ENCODE measurements at places on chromosomes 11 and 22.

GRCh38 chr22:16838073-16838472 is 12.9 kb upstream of the XKR3 start:
- no peak for DNase-seq

GRCh38 chr11:19345848-19346681 is 105.3 kb upstream of the E2F8 start:
- no peak for DNase-seq

DNA sequence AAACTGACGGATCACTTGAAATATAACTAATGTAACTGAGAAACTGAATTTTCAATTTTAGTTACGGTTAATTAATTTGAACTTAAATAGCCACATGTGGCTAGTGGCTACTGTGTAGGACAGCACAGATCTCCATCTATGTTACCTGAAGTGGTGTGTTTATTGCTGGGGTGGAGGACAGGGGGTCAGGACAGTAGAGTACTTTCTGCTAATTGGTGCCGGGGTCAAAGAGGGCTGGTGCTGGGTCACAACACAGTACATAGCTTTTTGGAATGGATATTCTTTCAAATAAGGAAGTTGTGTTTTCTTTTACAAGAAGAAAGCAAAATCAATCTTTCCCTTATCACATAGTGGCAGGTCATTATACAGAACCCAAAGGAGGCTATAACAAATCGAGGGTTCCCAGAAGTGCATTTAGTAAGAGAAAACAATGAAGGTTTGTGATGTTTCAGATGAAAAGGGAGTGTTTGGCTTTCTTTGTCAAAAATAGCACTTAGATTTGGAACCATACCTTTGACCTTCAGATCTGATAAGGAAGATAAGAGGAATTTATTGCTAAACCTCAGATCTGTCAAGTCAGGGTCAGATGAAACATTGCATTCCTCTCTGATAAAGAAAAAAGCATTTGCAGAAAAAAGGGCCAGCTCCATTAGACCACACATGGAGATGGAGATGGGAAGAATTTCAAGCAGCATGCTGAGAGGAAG is 384.5 kb downstream of the AASDHPPT start:
- DNase-seq: no peak

DNA sequence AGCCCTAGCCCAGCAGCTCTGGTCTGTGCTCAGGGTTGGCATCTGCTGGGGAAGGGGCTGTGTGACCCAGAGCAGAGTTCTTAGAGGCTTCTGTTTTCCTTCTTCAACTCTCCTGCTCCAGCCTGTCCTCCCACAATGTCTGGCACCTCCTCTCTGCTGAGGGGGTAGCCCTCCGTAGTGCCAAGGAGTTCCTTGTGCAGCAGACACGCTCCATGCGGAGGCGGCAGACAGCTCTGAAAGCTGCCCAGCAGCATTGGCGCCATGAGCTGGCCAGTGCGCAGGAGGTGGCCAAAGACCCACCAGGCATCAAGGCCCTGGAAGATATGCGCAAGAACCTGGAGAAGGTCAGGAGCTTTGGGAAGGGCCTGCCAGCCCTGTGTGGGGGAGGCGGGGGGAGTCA is 69.3 kb downstream of the CEP164 start:
- DNase-seq: no peak

GRCh38 chr11:131683666-131684065 is 313.3 kb downstream of the NTM start:
- DNase-seq: no peak

DNA sequence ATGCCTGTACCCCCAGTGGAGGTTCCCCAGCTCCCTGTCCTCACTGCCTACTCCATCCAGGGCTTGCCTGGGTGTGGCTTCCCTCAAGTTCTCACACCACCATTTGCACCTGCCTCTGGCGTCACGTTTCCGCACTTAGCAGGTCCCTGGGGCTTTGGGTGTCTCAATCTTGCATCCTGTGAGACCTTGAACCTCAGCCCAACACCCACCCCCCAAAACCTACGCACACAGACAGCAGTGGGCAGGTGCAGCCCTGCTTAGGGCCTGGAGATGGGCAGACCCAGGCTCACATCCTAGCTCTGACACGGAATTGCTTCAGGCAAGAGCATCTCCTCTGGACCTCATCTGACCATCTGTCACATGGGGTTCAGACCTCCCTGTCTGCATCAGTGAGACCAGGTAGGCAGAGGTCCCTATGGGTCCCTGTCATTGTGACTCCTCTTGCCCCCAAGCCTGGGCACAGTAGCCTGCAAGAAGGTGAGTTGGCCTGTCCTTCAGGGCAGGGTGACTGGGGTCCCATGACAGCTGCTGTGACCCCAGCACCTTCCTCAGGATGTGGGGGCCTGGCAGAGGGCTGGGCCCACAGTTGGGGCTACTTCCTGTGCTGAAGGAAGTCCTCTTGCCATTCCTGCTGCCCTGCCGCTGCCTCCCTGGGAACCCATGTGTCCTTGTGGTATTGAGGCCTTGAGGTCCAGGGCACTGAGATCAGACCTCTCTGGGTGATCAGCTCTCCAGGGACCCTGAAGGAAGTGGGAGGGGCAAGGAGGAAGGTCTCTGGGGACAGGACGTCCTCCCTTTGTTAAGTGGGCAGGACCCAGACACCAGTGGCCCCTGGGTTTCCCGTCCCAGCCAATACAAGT is 2.0 kb downstream of the SIPA1 start:
- peak; percentile 59 for DNase-seq

DNA sequence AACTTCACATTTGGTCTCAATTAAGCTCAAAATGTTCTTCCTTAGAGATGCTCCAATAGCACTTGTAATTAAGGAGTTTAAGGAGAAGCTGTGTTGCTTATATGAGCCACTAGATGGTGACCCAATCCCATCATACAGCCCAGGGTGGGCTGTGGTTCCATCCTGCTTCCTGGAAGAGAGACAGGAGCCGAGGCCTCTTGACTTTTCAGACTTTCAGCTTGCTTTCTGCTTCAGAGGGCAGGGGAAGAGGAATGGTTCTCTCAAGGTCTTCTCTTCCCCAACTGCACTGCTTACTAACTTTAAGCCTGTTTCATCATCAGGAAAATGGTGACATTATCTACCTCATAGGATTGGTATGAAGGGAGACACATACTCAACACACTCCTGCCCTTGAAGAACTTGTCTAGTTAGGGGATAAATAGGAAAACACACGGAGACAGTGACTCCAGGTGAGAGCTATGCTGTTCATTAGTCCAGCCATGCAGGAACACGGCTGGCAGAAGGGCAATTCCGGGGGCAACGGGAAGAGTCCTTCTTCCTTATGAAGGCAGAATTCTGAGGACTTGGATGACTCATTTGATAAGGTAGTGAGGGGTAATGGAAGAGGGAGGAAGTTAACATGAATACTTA is 20.1 kb downstream of the TMEM218 start:
- DNase-seq: no peak

GRCh38 chr22:25566186-25566897 is 1.9 kb downstream of the GRK3 start:
- DNase-seq: no peak

GRCh38 chr11:102510439-102511135 is 20.0 kb downstream of the MMP7 start:
- DNase-seq: no peak

GRCh38 chr11:27865105-27865504 is 164.8 kb upstream of the BDNF start:
- DNase-seq: no peak

GRCh38 chr22:17120711-17121232 is 388 bp downstream of the TMEM121B start:
- peak; percentile 49 for DNase-seq

GRCh38 chr11:75639762-75640181 is 29.1 kb downstream of the MAP6 start:
- DNase-seq: no peak

- DNase-seq: no peak
Measured at GRCh38 chr11:93220078-93220477, 22.3 kb upstream of the SLC36A4 start.

GRCh38 chr22:44706488-44706887 is 4.5 kb downstream of the PRR5 start:
- no peak for DNase-seq

DNA sequence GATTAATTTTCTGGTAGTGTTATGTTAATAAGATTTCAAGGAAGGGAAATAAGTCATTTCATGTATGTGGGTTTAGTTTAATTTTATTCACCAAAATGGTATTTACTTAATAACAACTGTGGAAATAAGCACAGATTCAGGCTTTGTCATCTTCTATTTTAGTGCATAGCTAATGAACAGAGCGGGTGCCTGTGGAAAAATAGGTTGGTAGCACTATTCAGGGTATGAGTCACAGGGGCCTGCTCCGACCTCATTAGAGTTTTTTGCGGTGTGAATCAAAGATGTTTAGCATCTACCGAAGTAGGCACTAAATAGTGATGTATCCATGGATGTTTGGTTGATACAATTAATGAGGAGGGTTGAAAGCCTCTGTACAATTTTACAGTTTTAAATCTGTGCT is 78.2 kb downstream of the FAT3 start:
- DNase-seq: no peak

GRCh38 chr11:96413408-96413807 is 23.6 kb downstream of the JRKL start:
- DNase-seq: no peak

DNA sequence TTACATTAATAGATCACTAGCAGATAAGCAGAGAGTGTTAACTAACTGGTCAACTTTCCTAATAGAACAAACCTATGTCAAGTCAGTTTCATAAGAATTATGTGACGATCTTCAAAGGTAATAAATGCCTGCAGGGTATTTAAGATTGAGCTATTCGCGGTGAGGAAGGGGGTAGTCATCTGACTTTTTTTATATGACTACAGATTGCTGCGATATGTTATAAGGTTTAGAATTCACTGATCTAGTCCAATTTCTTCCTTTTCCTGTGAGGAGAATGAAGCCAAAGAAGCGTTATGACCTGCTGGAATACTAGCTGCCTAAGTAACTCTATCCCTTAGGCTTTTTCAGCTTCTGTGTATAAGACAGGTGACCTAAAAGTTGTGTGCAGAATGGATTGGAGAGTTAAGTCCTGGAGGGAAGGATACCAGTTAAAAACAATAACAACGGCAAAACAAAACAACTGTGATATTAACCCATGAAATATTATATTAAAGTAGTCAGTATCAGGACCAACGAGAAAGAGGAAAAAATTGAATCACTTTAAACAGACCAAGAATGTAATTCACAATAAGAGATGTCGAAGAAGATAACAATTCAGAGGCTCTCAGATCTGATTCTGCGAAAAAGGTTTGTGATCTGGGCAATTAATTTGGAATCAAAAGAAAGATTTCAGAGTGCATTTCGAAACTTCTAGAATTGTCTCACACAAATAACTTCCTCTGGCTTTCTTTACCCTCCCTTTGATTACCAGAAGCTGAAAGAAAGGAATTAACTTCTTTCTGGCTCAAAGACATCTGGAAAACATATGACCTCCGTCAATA is 630 bp downstream of the CASP4 start:
- DNase-seq: no peak

DNA sequence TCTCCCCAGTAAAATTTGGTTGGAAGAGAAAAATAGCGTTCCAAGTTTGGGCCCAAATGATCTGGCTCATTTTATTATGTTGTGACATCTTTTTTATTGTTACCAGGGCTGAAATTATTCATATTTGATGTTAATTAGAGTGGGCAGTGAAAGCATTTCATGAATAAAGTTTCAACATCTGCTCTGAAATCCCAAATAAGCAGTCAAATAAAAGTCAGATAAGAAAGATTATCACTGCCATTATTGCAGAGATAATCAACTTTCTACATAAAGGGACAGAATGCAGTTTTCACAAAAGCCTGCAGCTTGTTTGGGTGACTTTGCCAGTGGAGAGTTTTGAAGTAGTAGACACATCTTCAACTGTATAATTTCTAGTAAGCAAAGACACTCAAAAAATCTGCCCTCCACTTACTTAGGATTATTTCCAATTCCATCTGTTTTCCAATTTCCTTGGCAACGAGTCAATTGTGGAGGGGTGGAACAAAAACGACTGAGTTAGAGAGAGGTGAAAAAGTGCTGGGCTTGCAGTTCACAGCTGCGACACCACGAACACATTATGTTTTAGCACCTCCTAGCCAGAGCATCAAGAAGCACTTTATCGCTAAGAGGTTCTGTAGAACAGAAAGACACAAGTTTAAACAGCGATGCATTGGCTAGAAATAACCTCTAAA is 9.0 kb downstream of the TECTA start:
- DNase-seq: no peak

DNA sequence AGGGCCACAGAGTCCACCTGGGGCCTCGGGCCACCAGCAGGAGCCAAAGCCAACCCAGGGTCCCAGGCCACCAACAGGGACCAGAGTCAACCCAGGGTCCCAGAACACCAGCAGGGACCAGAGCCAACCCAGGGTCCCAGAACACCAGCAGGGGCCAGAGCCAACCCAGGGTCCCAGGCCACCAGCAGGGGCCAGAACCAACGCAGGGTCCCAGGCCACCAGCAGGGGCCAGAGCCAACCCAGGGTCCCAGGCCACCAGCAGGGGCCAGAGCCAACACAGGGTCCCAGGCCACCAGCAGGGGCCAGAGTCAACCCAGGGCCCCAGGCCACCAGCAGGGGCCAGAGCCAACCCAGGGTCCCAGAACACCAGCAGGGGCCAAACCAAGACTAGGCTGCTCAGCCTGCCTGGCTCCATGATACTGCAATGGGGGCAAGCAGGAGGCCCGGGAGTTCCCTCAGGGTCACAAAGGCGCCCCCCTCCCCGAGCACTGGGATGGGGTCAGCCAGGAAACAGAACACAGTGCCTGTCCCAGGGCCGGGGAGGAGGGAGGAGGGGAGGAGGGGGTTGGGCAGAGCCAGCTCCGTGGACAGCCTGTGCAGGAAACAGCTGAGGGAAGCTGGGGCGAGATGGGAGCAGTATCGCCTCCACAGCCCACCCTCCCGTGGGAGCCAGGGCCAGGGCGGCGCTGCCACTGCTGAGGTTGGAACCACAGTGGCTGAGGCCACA is 62.0 kb upstream of the PRR5 start:
- no peak for DNase-seq

GRCh38 chr11:88117281-88117858 is 57.9 kb downstream of the RAB38 start:
- no peak for DNase-seq

DNA sequence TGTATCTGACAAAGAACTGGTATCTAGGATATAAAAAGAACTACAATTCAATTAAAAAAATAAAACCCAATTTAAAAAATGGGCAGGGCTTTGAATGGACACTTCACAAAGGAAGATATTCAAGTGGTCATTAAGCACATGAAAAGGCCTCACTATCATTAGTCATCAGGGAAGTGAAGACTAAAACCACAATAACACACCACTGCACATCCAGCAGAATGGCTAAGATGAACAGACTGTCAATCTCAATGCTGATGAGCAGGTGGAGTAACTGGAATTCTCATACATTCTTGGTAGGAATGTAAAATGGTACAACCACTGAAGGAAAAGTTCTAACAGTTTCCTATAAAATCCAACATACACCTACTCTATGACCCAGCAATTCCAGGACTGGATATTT is 8.9 kb downstream of the HPS4 start:
- DNase-seq: no peak

DNA sequence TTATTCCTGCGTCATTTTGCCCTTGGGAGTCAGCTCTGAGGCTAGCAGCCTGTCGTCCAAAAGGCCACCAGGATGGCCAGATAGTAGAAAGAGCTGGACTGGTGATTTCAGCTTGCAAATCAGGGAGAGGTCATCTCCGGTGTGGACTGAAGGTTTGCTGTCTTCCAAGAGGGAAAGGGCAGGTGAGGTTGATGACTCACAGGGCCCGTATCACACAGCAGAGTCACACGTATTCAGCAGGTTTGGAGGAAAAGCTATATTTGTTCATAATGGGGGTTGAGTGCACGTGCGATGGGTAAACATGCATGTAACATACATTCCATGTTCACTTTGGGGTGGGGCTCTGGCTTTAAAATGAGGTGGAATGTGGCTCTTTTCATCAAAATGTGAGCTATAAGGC is 25.6 kb downstream of the MRPL21 start:
- no peak for DNase-seq
